Prostate gland (tissue), 2 donors: ENCODE measurements at places on chromosomes 4 and X. TPM values are rescaled to one million over a fixed set of nuclear protein-coding genes. Genes with fewer than 3 reads are reported as not detected.

Gene RIPPLY1
- not detected for total RNA-seq

Gene TNIP3
- total RNA-seq, result not detected

Gene YY2
- total RNA-seq, result 13.7 TPM

Gene IQSEC2
- total RNA-seq, result 38.7 TPM

Gene RNF175
- not detected for total RNA-seq

Gene MSANTD1
- 1.2 TPM for total RNA-seq

Gene NEXMIF
- 4.7 TPM for total RNA-seq

Gene FGG
- not detected for total RNA-seq

GRCh38 chr4:28921886-28922285 is 1798.3 kb upstream of the PCDH7 start:
- no peak for DNase-seq

- DNase-seq, result no peak
Measured at GRCh38 chr4:76854858-76855257, 43.1 kb downstream of the SOWAHB start.

DNA sequence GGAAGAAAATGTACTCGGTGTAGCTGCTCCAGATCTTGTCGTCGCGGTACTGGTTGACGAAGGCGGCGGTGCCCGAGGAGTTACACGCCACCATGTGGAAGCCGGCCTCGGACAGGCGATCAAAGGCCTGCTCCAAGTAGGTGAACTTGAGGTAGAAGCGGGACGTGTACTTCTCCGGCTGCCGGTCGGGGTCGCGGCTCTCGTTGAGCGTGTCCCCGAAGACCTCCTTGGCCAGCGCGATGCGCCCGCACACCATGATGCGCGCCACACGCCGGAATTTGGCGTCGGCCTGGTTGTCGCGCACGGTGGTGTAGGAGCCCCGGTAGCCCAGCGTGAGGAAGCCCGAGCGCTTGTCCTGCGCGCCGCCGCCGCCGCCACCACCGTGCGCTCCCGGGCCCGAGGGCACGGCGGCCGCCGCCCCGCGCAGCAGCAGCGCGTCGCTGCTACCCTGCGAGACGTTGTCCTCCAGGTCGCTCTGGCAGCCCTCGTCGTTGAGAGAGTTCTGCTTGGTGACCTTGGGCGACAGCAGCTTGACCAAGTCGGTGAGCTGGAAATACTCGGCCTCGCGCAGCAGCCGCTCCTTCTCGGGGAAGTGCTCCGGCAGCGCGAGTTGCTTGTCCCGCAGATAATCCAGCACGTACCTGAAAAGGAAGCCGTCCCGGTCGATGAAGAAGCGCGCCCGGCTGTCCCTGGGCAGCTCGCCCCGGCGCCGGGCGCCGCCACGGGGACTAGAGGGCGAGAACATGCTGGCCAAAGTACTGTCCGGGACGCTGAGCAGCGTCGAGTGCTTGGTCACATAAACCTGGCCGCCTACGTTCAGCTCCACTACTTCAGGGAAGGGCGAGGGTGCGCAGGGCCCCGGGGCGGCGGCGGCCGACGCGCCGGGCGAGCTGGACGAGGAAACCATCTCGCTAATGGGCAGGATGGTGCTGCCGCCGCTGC is 775 bp downstream of the KCTD8 start:
- DNase-seq, result peak; percentile 26

- no peak for DNase-seq
Measured at GRCh38 chrX:40310016-40310415, 212.3 kb upstream of the BCOR start.

DNA sequence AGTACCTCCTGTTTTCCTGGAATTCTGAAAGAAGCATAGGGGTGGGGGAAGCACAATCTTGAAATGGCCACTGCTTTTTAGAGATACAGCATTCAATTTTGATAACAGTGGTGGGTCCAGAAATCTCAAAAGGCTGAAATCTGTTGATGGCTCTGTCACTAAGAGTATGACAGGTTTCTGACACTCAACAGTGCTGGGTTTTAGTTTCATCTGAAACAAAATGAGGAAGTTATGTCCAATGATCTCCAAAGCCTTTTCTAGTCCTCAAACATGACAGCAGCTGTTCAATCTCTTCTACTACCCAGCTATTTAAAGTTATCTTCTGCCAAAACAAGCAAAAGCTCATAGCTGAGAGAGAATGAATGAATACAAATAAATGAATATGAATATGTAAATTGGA is 110.5 kb downstream of the IL1RAPL1 start:
- DNase-seq, result no peak

DNA sequence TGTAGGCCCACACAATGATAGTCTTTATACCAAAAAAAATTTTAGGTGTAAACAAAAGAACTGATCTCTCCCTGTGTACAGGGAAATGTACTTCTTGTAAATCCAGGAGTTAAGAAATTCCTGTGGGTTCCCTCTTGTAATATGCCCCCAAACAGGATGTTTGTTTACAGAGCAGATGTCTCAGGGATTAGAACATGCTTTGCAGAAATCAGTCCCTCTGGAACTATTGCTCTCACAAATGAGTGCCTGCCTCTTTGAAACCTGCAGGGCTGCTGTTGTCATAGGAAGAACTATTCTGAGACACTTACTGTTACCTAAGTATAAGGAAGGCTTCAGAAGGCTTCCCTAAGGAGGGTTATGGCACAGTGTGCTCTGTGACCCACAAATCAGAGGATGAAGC is 35.6 kb downstream of the PAK3 start:
- no peak for DNase-seq

DNA sequence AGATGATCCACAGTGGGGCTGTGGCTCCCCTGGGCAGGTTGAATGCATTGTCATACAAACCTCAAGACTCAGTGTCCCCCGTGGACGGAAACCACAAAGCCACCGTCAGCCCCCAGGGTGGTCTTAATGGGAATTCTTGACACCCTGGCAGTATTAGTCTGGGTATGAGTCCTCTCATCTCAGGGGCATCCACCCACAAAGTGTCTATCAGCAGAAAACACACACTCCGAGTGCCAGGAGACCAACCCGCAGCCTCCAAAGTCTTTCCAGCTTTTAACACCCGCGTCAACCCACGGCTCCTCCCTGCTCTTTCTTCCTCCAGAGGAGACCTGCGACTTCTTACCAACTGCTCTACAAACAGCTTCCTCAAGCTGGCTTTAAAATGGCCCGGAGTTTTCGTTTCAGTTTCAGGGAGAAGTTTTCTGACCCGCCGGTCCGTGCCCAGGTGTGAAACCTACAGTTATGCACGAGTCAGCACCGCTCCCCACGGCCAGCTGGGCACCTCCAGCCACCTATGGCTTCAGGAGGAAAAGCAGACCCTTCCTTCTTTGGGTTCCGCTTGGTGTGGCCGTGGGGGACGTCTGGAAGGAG is 14.4 kb upstream of the ASMTL start:
- no peak for DNase-seq

- no peak for DNase-seq
Measured at GRCh38 chrX:15405846-15406245, 21.6 kb upstream of the VEGFD start.

GRCh38 chrX:21811832-21812231 is 27.6 kb upstream of the MBTPS2 start:
- DNase-seq, result no peak

DNA sequence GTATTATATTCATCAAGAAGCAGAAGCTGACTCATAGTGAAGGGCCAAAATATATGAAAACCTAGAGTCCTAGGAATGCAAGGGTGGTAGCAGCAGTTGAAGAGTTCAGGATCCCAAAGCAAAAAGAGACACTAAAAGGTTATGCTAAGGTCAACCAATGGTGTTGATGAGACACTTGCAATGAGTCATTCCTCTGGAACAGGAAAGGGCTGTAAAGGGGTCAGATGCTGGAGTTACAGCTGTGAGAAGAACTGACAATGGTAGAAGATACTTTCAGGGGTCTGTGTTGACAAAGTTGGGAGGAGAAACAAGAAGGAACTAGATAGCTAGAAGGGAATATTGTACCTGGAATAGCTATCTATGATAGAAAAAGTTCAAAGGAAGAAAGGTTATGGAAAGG is 47.5 kb downstream of the ZGRF1 start:
- DNase-seq, result no peak

- DNase-seq, result no peak
Measured at GRCh38 chrX:143570782-143571181, 53.5 kb upstream of the SPANXN3 start.

DNA sequence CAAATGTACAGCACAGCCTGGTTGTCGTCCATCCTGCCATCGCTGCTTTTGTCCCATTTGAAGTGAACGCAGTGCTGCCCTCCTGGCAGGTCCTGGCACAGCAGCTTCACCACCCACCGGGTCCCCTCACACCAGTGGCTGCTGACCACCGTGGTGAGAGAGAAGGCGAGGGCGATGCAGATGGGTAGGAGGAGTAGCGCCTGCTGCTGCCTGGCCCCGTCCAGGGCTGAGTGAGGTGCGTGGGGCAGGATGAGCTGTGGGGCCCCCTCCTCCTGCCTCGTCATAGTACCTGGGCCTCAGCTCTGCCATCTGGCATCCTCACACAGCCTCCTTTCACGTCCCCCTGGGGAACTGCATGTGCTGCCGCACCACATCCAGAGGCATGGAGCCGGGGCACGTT is 1.8 kb downstream of the DCAF8L2 start:
- no peak for DNase-seq

DNA sequence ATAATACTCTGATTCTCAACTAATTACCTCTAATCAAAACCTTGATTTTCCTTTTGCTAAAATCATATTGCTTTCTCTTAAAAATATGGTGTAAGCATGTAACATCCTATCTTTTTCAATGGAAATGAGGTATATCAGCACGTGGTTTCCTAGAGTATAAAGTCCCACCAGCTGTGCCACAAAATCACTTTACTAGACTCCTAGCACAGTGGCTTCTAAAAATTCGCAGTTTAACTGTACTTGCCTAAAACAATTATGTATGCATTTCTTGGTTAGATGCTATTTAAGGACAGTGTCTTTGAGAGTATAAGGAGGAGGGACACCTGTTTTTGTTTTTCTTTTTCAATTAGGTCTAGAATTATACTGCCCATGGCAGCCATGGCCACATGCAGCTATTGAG is 62.8 kb downstream of the GK start:
- DNase-seq, result no peak

DNA sequence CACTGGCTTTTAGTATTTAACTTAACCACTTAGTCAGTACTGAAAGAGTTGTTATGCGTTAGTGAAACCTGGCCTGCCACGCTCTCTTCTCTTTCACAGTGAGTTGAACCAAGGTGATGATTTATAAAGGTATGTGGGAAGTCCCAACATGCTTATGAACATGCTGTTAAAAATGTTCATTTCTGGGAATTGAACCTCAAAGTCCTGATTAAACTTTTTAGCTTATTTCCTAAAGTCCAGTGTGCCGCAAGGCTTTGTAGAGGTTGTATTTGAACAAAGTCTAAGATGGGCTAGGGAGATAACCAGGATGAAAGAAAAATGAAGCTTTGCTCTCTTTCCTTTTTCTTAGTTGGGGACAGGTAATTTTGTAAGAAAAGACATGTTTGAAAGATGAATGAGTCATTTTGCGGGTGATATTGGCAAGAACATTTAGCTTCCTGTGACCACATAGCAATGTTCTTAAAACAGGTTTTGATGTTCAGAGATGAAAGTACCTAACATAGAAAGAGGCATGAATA is 270.3 kb downstream of the DTHD1 start:
- no peak for DNase-seq

DNA sequence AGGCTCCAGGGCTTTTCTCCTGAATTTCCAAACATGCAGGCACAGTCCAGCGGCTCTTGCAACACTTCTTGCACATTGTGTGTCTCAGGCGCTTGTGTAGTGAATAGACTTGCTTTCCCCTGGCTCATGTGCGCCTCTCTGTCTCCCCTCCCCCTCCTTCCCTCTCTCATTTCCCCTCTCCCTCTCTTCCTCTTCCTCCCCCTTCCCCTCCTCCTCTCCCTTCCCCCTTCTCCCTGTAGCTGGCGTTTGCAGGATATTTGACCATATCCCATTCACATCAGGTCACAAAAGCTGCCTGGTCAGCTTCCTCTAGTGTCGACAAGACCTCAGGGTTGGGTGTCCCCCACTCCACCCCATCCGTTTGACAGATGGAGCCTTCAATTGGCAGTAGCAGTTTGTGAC is 2.4 kb downstream of the CHST7 start:
- no peak for DNase-seq

DNA sequence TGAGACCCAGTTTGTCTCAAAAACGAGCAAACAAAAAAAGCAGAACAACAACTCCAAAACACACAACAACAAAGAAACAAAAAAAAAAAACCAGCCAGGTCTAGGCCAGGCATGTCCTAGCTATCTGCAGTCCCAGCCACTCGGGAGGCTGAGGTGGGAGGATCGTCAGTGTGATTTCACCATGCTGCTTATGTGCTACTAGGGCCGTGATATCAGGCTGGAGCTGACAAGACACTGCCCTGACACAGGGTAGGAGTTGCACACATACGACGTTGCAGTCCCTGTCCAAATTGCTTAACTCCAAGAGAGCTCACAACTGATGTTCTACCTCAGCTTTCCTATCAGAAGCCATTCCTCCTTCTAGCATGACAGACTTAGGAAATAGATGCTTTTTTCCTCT is 204.9 kb downstream of the AASDH start:
- DNase-seq, result no peak

DNA sequence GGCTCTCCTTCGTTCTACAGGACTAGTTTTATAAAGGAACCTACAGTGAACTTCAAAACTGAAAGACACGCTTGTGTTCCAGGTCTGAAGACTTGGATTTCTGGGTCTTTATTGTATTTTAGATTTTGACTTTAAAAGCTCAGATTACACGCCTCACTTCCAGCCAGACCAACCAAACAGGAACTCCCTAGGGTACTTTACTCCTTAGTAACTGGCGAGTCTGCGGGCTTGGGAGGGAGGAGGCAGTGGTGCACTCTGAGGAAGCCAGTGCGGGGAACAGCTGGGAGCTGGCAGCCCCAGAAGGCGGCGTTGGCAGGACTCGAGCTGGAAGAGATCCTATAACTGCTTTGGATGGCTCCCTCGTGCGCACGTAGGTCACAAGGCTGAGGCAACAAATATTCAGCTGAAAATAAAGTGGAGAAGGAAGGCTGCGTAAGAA is 391 bp upstream of the PHKA1 start:
- DNase-seq, result peak; percentile 46

DNA sequence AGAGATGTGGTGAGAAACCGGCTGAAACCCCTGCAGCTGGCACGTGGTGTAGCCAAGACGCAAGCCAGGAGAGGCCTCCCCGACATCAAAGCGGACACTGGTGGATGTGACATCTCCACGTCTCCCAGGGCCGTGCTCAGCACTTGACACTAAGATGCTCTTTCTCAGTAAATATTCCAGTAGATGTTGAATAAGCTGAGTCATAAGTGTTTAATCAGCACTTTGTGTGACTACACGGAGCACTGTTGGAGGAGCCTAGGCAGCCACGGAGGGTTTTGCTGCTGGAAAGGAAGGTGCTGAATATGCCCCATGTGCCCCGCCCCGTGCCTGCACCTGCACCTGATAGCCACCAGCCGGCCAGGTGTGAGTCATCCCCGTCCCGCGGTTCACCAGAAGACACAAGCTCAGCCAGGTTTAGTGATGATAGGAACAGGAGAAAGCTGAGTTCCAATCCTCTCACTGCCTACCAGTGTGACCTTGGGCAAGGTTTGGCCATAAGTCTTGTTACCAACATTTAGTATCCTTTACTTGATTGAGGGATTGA is 29.0 kb upstream of the C4orf50 start:
- no peak for DNase-seq

DNA sequence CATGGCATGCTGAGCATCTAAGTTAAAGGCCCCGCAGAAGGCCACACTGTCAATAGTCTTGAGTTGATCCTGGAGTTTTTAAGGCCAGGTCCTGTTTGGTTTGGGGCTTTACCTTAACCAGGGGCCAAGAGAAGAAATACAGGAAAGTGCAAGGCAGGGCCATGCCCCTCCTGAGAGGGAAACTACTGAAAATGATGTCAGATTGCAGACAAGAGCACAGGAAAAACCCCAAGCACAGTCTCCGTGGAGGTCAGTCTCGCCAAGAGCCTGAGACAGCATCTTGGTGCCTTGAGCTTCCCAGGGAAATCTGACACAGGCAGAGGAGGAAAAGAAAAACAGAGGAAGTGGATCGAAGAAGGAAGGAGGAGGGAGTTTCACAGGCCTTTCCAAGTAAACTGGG is 32.2 kb upstream of the GATB start:
- DNase-seq, result no peak
